CD4-positive, alpha-beta memory T cell (primary cell): ENCODE measurements at places on chromosomes 16 and 17. TPM values are rescaled to one million over a fixed set of nuclear protein-coding genes. Genes with fewer than 3 reads are reported as not detected.

DPEP3 gene
- total RNA-seq: 1.2 TPM

OR1A1 gene
- not detected for total RNA-seq

- no peak overlapping the region for H3K4me3 ChIP-seq
- H3K27ac ChIP-seq: no peak overlapping the region
- no peaks in the 10 kb centered on the region for H3K36me3 ChIP-seq
- no peaks in the 10 kb centered on the region for H3K4me1 ChIP-seq
Observed at GRCh38 chr17:31715446-31715845, 143.6 kb downstream of the COPRS start.

DNA sequence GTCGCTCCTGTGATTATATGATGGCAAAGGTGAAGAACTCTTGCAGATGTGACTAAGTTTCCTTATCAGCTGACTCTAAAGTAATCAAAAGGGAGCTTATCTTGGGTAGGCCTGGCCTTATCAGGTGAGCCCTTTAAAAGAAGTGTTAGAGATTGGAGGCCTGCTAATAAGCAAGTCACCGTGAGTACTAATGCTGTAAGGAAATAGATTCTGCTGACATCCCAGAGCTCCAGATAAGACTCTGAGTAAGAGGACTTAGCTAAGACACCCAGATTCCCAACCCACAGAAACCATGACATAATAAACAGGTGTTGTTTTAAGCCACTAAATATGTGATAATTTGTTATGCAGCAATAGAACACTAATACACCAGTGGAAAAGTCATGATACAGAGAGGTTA is 99.9 kb upstream of the FAM20A start:
- H3K4me3 ChIP-seq: no peak overlapping the region
- H3K27ac ChIP-seq: no peak overlapping the region
- no peak for DNase-seq
- no peaks in the 10 kb centered on the region for H3K36me3 ChIP-seq
- H3K4me1 ChIP-seq: no peaks in the 10 kb centered on the region

GRCh38 chr16:30398661-30399434 is 3.6 kb downstream of the ZNF48 start:
- peaks cover 13% of the 10 kb centered on the region for H3K36me3 ChIP-seq
- H3K27ac ChIP-seq: no peak overlapping the region
- no peaks in the 10 kb centered on the region for H3K27me3 ChIP-seq

GRCh38 chr16:4200000-4200780 is 41.7 kb downstream of the SRL start:
- no peaks in the 10 kb centered on the region for H3K4me1 ChIP-seq
- peak; percentile 22 for DNase-seq
- no peaks in the 10 kb centered on the region for H3K36me3 ChIP-seq
- H3K4me3 ChIP-seq: no peak overlapping the region

DNA sequence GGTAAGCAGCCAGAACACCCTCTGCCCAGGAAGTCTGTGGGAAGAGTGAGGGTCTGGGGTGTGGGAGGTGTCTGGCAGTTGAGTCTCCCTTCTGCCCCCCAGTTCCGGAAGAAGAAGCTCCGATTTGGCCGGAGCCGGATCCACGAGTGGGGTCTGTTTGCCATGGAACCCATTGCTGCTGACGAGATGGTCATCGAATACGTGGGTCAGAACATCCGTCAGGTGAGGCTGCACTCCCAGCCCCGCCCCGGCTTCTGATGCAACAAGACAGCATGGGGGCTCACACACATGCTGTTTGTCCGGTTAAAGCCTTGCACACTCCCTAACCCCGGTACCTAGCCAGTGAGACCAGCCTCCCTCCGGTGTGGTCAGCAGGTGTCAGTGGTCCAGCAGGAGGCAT is 4.0 kb upstream of the HSD3B7 start:
- peaks cover 6% of the 10 kb centered on the region for H3K4me1 ChIP-seq
- no peak for DNase-seq
- H3K36me3 ChIP-seq: peaks cover 31% of the 10 kb centered on the region
- no peak overlapping the region for H3K27ac ChIP-seq
